ENCODE measurements at places on chromosomes 2 and 18. TPM values are rescaled to one million over a fixed set of nuclear protein-coding genes. Genes with fewer than 3 reads are reported as not detected.

SPDYA gene
- total RNA-seq, result 0.20 TPM

- peak; percentile 97 for DNase-seq
These were observed 25.0 kb upstream of the MSGN1 start for GRCh38 chr2:17791121-17791816.

DNA sequence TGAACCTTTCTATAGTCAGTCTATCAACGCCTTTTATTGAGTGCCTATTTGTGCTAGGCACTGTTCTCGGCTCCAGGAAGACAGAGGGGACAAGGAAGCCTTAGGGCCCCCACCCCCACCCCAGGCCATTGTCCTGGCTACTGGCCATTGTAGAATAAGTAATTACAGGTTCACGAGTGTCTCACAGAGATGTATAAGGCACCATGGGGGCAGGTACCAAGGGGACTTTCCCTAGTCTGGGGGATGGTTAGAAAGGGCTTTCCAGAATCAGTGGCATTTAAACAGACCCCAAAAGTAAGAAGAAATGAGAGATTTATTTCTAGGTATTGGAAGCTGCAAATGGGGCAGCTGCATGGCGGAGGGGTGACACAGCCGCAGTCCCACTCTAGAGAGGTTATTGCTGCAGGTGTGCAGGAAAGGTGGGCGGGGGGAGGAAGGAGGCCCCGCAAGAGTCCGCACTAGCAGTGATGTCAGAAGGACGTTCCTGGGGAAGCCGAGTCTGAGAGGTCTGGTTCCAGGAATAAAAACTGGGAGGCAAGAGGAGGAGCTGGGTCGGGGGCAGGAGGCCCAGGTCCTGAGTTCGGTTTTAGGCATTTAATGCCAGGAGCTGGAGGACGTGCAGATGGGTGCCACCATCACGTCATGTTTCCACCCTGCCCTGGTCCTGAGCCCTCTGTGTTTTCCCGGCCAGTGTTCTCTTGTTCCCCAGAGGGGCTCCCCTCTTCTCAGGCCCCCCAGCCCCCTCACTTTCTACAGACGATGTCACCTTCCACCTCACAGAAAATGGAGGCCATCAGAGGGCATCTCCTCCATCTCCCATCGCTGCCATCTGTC is 30.5 kb downstream of the FOSL2 start:
- no peak for DNase-seq

- DNase-seq, result no peak
These were observed 39.9 kb downstream of the MYO3B start for GRCh38 chr2:170217778-170218251.

GRCh38 chr2:128770143-128771085 is 451.7 kb upstream of the HS6ST1 start:
- no peak for DNase-seq

DNA sequence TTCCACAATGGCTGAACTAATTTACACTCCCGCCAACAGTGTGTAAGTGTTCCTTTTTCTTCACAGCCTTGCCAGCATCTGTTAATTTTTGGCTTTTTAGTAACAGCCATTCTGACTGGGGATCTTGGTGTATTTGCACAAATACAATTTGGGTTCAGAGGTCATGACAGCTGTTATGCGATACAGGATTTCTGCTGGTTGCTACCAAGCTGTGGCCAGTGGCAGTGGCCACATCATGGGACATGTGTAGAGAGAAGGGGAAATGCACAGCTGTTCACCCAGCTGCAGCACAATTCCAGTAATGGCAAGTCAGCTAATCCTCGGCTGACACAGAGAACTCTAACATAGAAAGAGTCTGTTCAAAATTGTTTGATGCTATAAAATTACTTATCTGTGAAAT is 21.0 kb upstream of the SELENOI start:
- no peak for DNase-seq

TTR gene
- total RNA-seq, result not detected

DNA sequence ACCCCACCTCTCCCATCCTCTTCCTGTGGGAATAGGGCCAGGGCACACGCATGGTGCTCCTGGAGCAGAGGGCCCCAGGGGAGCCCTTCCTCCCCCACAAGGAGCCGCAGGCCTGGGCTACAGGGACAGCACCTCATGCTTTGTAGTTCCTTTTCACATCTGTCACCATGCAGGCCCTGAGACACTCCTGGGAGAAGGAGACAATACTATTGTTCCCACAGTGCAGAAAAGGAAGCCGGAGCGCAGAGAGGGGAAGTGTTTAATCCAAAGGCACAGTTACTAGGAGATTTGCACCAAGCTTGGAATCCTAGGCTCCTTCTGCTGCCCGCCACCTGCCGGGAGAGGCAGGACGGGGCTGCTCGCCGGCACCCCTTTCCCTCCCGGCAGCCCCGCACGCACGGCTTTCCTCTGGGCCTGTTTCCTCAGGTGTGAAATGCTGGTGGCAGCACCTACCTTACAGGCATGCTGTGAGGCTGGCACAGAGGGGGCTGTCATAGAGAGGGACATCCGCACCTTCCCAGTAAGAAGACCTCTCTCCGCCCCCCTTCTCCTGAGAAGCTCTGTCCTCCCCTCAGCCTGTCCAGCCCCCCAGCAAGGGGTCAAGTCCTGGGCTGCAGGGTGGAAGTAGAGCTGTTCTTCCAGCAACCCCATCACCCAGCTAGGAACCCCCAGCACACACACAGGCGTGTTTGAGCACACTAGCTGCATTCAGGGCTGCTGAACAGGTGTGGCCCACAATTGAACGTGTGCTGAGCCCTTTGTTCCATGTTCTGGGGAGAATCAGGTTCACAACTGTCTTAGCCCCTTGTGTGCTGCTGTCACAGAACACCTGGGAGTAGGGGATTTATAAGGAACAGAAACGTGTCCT is 62.6 kb downstream of the SMAD7 start:
- peak; percentile 84 for DNase-seq

EMX1 gene
- not detected for total RNA-seq

DNER gene
- 0.44 TPM for total RNA-seq

MAL gene
- total RNA-seq, result not detected

DNA sequence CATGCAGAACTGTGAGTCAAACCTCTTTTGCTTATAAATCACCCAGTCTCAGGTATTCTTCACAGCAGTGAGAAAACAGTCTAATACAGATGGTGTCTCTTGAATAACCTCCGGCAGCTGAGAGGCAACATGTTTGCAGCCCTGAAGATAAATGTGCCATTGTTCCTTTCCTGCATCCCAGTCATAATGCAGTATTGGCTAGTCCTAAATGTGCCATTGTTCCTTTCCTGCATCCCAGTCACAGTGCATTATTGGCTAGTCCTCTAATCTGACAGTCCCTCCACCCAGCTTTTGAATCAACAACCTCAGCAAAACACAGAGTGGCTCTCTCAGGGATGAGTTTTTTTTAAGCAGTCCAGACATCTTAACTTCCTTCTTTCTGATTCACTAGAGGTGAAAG is 550.7 kb downstream of the RIT2 start:
- DNase-seq, result no peak

- DNase-seq, result no peak
These were observed 29.5 kb downstream of the OSBPL6 start for GRCh38 chr2:178223806-178224205.

GRCh38 chr2:6526093-6526824 is 339.4 kb downstream of the CMPK2 start:
- DNase-seq, result no peak

RNF125 gene
- 2.8 TPM for total RNA-seq

L3MBTL4 gene
- 2.8 TPM for total RNA-seq

TXNDC9 gene
- total RNA-seq, result 57.3 TPM

- no peak for DNase-seq
These were observed 139.9 kb upstream of the PID1 start for GRCh38 chr2:229410946-229411345.

GRCh38 chr2:44245083-44245861 is 30.0 kb upstream of the SLC3A1 start:
- DNase-seq, result no peak

ESCO1 gene
- 8.7 TPM for total RNA-seq

- no peak for DNase-seq
These were observed 32.3 kb downstream of the NCK2 start for GRCh38 chr2:105777031-105777482.

Measured in lung microvascular endothelial cell (primary cell).